ENCODE measurements at places on chromosomes 11 and 22.

- no peak for DNase-seq
Measured at GRCh38 chr11:78338138-78338537, 79.5 kb downstream of the GAB2 start.

- no peak for DNase-seq
Measured at GRCh38 chr11:3837793-3838192, 3.0 kb downstream of the RHOG start.

DNA sequence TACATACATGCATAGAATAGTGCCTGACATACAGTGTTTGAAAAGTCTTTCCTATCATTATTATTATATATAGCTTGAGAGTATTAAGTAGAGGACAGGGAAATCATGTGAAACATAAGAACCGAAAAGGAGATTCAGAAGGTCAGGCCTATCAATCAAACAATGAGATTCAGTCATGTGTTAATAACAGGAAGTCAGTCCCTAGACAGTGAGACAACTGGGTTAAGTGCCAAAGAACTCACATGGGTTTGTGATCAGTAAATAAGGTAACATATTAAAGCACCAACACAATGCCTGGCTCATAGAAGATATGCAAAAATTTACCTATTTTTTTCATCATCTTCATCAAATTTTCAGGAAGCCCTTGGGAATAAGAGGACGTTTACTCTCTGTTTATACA lies 174.3 kb upstream of the FAT3 start:
- DNase-seq: no peak

DNA sequence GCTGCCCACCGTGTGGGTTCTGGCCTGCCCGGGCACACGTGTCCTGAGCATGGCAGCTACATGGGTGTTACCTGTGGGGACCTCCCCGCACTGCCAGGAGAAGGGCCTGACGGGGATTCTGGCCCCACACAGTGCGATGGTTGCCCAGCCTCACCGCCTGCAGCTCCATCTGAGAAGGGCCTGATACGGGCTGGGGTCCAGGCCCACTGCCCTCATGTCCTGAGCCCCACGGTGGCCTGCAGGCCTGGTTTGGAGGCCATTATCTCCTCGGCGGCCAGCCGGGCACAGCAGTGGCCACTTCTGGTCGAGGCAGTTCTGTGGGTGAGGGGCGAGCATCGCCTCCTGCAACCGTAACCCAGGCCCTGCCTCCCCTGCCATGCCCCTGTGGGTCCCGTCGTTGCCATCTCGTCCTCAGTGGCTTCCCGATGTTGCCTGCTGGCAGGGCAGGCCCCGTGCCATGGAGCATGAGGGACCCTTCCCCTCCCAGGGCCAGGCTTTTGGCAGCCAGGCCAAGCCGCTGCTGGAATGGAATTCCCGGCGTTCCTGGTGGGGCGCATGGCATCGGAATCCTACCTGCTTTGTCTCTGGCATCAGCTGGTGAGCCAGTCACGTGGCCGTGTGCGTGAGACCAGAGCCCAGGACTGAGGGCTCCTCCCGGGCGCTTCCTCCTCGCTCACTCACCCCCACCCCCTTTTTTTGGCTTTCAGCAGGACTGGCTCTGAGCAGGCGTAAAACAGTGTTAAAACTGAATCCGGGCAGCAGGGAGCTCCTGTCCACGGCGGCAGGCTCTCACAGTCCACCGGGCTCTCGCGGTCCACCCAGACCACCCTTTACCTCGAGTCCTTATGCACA lies 71.9 kb upstream of the PPARA start:
- peak; percentile 67 for DNase-seq

GRCh38 chr11:119006656-119007055 lies 8.7 kb downstream of the CENATAC start:
- no peak for DNase-seq

- DNase-seq: no peak
Measured at GRCh38 chr11:46378296-46378695, 3.2 kb upstream of the MDK start.

- DNase-seq: no peak
Measured at GRCh38 chr11:102244681-102245409, 72.4 kb upstream of the BIRC3 start.

- no peak for DNase-seq
Measured at GRCh38 chr11:69492201-69492991, 10.9 kb downstream of the LINC01488 start.

DNA sequence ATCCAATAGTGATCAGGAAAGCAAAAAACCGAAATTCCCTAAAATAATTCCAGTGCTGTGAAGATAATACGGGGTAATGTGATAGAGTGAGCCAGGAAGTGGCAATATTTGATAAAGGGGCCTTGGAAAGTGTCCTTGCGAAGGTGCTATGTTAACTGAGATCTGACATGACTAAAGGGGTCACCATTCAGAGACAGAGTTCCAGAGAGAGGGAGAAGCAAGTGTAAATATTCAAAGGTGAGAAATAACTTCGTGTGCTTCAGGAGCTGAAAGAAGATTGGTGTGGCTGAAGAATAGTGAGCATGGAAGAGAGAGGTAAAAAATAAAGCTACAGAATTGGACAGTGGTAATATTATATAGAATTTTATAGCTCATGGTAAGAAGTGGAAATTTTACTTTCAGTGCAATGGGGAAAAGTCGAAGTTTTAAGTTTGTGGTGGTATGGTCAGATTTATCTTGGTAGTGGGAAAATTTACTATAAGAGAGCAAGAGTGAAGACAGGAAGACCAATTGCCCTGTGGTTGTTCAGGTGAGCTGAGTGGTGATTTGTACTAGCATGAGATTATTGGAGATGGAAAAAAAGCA lies 164.5 kb downstream of the JRKL start:
- no peak for DNase-seq

DNA sequence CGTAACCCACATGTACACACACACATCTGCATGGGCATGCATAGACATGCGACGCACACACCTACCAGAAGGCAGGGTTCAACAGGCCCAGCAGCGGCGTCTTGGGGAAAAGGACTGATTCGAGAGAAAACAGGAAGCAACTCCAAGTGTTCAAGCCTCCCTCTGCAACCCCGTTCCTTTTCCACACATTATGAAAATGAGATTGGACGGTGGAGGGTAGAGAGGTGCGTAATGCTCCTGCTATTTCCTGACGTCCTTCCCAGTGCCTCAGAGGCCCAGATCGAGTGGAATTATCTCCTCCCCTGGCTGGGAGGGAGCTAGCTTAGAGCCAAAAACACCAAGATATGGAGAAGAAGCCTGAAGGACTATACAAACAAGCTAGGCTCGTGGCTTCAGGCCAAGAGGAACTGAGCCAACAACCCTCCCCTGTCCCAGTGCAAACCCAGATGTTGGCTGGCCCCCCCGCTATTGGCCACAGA lies 289.2 kb downstream of the MN1 start:
- DNase-seq: no peak

- DNase-seq: peak; percentile 20
Measured at GRCh38 chr22:37051391-37052385, at the start of gene KCTD17. TSS of gene KCTD17 (plus strand) at chr22:37051742. CDS start at chr22:37051761, 19 bp downstream.

DNA sequence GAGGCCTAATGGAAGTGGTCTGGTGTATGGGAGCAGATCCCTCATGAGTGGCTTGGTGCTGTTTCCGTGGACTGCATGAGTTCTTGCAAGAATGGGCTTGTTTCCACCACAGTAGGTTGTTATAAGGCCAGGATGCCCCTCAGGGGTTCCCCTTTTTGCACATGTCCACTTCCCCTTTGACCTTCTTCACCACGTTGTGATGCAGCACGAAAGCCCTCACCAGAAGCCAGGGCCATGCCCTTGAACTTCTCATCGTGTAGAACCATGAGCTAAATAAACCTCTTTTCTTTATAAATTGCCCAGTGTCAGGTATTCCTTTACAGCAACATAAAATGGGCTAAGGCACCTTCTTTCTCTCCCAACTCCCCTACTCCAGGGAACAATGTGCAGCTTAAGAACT lies 2.8 kb upstream of the NARS2 start:
- DNase-seq: no peak

GRCh38 chr22:36055376-36056295 lies 27.0 kb upstream of the RBFOX2 start:
- DNase-seq: peak; percentile 8

GRCh38 chr11:15969281-15969680 lies 387.1 kb downstream of the SOX6 start:
- DNase-seq: no peak

DNA sequence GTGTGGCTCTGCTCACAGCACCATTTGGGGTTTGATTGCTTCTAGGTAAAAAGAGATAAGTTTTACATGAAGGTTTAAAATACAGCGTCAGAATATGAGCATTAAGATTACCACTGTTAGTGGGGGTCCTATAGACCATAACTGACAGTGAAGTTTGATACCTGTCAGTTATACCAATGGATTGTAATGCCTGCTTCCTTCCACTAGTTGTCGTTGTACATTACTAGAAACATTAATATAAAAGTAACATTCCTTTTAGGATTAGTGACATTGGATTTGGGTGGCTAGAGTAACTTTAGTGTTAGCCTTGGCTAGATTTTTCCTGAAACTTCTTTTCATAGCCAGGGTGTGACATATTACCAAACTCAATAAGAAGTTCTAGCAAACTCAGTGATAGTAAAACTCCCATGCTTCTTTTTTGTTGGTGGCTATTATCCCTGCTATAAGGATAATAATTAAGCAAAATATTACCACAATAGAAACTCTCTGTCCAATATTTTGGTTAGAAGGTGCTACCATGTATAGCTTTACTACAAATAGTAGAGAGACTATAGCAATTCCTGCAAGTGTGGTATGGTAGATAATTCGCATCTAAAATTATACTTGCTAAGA lies 57.1 kb downstream of the FAM181B start:
- DNase-seq: no peak

- no peak for DNase-seq
Measured at GRCh38 chr22:45235851-45236342, 4.8 kb downstream of the KIAA0930 start.

- DNase-seq: peak; percentile 96
Measured at GRCh38 chr22:46352691-46353386, 17.3 kb downstream of the TRMU start.

- peak; percentile 60 for DNase-seq
Measured at GRCh38 chr22:42313804-42314581, 43.5 kb upstream of the TCF20 start.

DNA sequence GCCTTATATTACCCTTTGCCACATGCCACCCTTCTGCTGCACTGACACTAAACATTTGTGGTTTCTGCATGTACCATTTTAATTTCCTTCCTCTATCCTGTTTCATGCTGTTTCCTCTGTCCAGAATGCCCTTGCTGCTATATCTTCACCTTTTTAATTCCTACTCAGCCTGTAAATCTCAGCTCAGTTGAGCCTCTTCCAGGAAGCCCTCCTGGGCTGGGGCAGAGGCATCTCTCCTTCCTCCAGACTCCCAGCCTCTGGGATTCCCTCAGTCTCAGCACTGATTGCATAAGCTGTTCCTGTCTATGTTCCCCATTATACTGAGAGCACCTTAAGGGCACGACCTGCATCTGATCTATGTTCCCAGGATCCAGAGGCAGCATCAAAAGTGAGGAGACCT lies 98.7 kb downstream of the RNF169 start:
- no peak for DNase-seq

DNA sequence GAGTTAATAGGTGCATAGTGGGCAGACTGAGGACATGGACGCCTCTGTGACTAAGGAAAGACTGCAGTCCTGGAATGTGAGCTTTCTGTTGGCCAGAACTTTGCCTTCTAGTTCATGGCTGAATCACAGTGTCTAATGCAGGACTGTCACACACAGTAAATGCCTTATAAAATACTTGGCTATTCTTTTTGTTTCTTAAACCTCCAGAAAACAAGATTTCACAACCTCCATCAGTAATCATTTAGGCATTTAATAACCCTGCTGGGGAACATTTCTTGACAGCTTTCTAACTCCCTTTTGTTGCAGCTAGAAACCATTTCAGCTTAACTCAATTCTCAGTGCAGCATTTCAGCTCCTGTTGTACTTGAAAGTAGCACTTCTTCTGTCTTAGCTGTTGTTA lies 335.8 kb upstream of the DDI1 start:
- DNase-seq: no peak

DNA sequence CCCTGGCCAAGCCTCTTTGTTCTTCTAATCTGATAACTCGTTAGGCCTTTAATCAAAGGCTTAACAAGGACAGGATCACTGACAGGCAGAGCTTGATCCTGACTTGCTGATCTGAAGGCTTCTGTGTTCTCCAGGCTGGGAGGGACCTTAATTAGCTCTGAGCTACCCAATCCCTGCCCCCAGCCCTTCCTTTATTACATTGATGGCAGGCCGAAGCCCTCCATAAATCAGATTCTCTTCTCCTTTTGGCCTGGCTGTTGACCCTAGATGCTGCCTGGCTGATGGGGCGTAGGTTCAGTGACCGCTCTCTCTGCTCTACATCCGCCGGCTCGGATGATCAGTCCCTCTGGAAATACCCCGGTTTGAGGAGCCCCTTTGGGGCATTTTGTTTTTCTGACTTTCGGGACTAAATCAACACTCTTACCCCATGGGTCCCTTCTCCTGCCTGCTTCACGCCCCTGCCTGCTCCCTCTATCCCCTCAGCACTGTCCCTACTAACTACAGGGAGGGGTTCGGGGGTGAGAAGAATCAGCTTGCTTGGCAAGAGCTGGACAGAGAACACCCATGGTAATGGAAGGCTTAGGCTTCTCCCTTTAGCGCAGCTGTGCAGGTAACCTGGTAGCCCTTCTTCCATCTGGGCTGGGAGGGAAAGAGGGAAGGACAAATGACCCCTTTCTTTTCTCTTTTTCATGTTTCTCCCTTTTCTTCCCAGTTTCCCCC lies 10.0 kb upstream of the RRM1 start:
- no peak for DNase-seq

- no peak for DNase-seq
Measured at GRCh38 chr22:40429481-40429880, 59.1 kb downstream of the SGSM3 start.

DNA sequence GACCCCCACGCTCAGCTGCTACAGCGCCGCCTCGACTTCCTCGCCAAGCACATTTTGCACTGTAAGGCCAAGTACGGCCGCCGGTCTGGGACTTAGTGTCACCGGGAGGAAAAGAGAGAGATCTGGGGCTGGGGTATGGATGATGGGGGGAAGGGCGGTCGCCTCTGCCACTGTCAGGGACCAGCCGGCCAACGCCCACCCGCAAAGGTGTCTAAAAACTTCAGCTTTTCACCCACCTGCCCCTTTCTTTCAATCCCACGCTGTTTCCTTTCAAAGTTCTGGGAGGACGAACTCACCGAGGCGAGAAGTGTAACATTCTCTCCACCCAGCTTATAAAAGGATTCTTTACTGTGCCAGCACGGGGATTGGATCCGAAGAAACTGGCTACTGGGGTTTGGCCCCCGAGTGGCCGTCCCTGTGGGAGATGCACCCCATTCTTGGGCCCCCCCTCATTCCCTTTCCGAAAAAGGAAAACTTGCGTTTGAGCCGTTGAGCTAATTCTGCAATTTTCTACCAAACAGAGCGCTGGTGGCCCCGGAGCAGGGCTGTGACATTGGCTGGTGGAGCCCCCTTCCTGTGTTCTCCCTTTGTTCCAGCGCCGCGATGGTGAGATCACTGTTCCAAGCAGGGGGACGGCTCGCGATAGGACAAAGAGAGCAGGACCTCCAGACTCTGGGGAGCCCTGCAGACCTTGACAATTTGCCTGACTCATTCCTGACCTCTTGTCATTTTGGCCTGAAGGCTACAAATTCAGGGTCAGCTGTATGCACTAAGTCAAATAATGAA lies 1.8 kb downstream of the FJX1 start:
- peak; percentile 44 for DNase-seq

All from NCI-H1694 treated with DMSO at 0.1 percent for 48 hours (cell line).